SIG-M5 (cell line): ENCODE measurements at places on chromosomes 2 and 18.

- DNase-seq: no peak
Observed at GRCh38 chr18:26963292-26963691, 97.8 kb upstream of the AQP4 start.

DNA sequence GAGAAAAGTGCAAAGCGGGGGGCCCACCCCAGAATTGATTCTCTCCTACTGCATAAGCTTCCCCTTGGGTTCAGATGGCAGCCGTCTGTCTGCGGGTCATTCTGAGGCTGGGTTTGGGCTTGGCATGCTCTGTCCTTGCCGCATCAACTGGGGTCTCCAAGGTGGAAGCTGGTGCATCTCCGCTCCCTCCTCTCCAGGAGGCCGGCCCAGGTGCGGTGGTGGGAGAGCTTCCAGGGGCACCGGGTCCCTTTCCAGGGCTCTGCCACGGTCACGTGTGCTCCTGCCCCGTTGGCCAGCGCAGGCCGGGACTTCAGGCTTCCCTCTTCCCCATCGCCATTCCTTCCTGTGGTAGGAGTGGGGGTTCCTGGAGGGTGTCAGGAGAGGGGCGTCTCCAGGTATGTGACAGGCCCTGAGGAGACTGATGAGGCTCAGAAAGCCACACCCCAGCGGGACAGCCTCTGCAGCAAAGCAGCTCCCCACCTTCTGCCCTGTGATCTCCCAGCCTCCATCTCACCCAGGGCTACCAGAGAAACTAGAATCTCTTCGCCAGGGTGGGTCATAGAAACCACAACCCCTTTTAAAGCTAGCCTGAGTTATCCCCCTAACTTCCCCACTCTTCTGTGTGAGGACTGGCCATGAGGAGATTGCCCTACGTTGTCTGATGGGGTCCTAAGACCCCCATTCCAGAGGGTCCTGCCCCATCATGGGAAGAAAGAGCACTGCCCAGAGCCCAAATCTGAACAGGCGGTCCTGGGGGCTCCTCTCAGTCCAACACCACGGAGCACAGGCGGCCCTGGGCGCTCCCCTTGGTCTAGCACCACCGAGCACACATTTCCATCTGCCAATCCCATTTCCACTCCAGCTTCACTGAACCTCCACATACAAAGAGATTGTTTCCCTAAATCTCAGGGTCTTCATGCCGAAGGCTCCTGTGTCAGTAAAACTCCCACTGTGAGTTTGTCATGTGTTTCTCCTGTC, 76.6 kb downstream of the SLC66A2 start:
- no peak for DNase-seq

GRCh38 chr2:16645775-16646559, 19.7 kb downstream of the CYRIA start:
- DNase-seq: no peak

- no peak for DNase-seq
Observed at GRCh38 chr2:63048367-63049171, 2.1 kb upstream of the OTX1 start.

- no peak for DNase-seq
Observed at GRCh38 chr2:2993172-2993692, 384.4 kb downstream of the EIPR1 start.

DNA sequence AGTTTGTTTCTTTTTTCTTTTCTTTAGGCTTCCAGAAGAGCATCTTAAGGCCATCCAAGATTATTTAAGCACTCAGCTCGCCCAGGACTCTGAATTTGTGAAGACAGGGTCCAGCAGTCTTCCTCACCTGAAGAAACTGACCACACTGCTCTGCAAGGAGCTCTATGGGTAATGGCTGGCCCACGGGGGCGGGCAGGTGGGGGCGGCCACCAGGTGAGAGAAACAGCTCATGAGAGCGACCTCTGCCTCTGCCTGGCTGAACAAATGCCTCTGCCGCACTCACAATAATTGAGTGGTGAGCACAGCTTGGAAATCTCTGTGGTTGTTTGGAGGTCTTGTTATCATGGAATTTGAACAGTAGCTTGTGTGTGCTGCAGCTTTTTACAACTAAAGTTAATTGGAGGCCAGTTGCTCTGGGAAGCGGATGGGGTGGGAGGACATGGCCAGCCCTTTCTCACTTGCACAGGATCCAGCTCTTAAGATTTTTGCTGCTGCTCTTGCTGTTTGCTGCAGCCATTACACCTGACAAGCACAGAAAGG, 70.4 kb downstream of the INPP5D start:
- no peak for DNase-seq

GRCh38 chr2:113755835-113756354, 547 bp downstream of the SLC35F5 start:
- no peak for DNase-seq

- no peak for DNase-seq
Observed at GRCh38 chr2:2107141-2107540, 223.9 kb downstream of the MYT1L start.

DNA sequence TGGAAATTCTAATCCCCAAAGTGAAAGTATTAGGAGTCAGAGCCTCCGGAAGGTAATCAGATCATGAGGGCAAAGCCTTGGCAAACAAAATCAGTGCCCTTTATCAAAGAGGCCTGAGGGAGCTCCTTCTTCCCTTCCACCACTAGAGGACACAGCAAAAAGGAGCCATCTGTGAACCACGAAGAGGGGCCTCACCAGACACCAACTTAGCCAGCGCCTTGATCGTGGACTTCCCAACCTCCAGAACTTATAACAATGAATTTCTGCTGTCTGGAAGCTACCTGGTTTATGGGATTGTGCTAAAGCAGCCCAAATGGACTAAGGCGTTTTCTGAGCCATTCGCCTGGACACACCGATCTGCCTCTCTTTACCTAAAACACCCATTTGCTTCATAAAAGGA, 133.1 kb downstream of the EIPR1 start:
- DNase-seq: no peak

GRCh38 chr2:20485612-20486388, 38.9 kb downstream of the RHOB start:
- DNase-seq: no peak

GRCh38 chr18:8610459-8610851, 1.2 kb downstream of the RAB12 start:
- DNase-seq: no peak

DNA sequence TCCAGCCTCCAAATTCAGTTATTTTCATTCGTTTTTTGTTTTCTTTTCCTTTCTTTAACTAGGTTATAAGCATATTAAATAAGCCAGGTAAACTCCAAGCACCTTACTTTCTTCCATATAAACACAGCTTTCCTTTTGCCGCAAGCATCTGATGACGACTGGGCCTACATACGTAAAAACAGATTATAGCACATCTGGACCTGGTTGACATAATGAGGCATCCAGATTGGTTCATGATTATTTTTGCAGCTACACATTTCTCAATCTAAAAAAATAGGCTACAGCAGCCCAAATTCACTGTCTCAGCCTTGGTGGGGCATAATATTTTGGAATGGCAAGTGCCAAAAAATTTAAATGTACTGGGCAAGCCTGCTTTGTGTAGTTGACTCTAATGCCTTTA, 7.7 kb downstream of the CYP1B1 start:
- DNase-seq: no peak

- no peak for DNase-seq
Observed at GRCh38 chr2:53994818-53995808, 24.3 kb upstream of the PSME4 start.

DNA sequence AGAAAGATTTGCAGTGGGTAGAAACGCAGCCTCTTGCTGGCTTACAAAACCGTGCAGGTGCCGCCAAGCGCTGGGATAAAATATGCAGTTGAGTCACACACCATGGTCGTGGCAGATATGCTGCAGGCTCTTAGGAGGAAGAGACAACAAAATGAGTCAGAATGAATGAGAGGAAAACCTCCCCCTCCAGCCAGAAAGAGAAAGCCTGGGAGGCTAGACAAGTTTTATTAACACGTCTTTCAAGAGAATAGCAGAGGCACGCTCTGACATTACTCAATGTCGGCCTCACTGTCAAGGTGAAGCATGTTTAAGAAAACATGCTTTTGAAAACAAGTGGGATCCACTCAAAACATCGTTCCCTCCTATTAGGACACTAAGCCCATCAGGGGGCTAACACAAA, 37.1 kb upstream of the ZCCHC2 start:
- no peak for DNase-seq

DNA sequence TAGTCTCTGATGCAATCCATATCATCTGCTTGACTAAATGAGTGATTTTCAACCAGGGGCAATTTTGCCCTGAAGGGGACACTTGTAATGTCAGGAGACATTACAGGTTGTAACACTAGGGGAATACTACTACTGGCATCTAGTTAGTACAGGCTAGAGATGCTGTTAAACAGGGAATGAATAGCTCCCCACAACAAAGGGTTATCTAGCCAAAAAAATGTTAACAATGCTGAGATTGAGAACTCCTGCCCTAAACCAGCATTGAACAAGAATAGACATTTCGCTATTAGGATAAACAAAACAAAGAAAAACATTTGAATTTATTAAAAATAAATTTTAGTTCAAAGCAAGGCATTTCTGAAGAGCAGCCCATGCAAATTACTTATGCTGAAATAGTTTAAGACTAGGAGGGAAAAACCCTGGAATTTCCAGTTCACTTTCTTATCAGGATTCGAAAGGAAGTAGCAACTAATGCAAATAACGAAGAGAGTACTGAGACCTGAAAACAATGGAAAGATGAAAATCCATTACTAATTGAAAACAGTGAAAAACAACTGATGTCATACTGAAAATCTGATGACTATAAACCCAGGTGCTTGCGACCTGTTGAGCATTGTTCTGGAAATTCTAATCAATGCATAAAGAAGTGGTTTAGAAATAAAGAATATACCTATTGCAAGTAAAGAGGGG, 53.1 kb downstream of the CAB39 start:
- DNase-seq: no peak

DNA sequence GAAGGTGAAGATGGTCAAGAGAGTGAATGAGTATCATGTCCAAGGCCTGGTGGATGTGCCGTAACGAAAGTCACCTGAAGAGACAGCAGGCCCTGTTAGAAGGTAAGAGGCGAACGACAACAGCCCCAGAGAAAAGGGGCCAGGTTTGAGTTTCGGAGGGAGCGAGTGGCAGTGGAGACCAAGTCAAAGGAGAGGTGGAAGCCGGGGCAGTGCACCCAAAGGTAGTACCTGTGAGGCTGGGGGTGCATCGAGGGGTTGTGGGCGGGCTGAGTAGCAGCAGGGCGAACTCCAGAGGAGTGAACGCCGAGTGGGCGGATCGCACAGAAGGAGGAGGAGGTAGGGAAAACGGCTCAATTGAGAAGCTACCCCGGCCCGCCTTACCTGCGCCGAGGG, 358 bp downstream of the USP37 start:
- DNase-seq: no peak

DNA sequence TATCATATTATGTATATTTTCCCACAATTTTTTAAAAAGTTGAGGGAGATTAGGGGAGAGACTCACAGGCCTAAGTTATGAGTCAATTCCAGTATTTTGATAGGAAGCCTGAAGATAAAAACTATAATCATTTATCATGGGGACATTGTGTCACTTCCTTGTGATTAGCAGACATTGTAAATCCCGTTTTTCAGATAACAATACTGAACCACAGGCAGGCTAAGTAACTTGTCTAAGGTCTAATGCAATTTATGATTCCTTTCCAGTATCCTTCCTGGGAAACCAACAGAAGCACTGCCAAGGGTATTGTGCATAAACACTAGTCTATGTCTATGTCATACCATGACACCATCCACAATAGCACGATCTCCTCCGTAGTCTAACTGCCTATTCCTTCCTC, 235.2 kb upstream of the PIK3C3 start:
- no peak for DNase-seq

GRCh38 chr2:190947141-190947540, 66.5 kb downstream of the GLS start:
- no peak for DNase-seq

- DNase-seq: no peak
Observed at GRCh38 chr2:224552771-224553170, 32.4 kb downstream of the CUL3 start.

- DNase-seq: no peak
Observed at GRCh38 chr2:221102896-221103688, 469.0 kb downstream of the EPHA4 start.

- DNase-seq: no peak
Observed at GRCh38 chr18:54777118-54777791, 51.0 kb upstream of the RAB27B start.

- DNase-seq: no peak
Observed at GRCh38 chr2:139271149-139271548, 491.0 kb upstream of the NXPH2 start.

DNA sequence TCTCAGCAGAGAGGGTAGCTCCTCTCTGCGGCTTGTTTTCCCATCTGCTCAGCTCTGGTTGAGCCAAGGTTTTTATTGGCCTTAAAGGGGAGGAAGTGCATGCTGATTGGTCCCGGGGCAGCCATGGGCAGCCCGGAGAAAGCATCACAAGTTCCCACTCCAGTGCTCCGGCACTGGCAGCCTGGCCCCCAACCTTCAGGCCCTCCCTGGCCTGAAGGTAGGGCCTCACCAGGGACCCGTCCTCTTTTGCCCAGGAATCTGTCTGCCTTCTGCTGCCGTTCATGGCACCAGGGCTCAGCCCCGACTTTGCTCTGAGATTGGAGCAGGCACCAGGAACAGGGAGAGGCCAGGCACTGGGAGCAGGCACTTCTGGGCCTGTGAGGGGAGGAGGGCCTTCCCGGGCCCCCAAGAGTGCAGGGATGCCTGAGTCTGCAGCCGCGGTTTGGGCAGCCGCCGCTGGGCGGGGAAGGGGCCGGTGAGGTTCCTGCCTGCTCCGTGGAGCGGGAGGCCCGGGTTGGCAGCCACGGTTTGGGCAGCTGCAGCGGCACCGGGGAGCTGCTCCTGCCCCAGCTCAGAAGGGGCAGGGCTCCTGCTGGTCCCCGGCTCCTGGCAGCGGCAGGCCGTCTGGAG, 17.5 kb upstream of the ILKAP start:
- DNase-seq: no peak

- DNase-seq: no peak
Observed at GRCh38 chr2:203894262-203894661, 26.7 kb downstream of the CTLA4 start.

DNA sequence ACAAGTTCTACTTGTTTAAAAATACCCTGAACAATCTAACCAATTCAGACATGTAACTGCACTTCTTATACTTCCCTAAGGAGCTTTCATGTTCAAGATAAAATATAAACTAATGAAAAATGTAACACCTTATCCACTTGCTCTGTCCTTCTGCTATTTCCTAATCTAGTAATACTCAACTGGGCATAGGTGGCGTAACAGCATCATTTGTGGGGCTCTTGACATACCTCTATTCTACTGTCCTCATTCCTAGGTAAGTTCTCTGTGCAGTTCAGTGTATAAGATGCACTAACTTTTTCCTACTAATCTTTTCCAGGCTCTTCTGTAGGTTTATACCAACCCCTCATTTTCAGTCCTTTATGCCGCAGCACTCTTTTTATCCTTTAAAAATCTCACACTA, 36.7 kb downstream of the PRKD3 start:
- no peak for DNase-seq

DNA sequence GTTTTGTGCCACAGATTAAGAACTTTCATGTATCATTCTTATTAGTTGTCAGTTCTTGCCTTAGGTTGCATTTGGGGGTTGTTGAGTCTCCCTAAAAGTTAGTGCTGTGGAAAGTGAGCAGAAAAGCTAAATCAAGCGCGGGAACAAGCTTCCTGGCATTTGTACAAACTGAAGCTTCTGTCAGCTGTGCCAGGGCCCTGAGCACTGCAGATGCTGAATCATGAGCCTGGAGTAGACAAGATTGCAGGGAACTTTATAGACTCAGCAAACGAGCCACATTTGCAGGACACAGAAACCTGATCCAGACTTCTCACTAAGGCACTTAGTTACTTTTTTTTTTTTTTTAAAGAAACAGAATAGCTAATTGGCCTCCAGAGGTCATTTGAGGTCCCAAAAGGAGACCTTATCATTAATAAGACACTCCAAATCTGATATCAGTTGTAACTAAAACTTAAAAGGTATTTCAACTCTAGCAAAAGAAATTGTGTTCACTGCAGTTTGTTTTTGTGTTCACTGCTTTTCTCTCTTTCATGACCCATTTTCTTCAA, 88.7 kb downstream of the ADAM23 start:
- no peak for DNase-seq
